ENCODE measurements at places on chromosomes 7 and 10. TPM values are rescaled to one million over a fixed set of nuclear protein-coding genes. Genes with fewer than 3 reads are reported as not detected.

Gene UNC5B
- 20.6 TPM for total RNA-seq

Gene NFE2L3
- 0.18 TPM for total RNA-seq

Gene OR9A2
- not detected for total RNA-seq

Gene PEX1
- total RNA-seq, result 22.3 TPM

Gene LIPN
- total RNA-seq, result not detected

Gene WAC
- 59.9 TPM for total RNA-seq

Gene EPO
- total RNA-seq, result not detected

Gene OR6B1
- not detected for total RNA-seq

Gene ZNF789
- 6.9 TPM for total RNA-seq

Gene OR2A5
- total RNA-seq, result not detected

Gene GPNMB
- total RNA-seq, result 479 TPM

Gene MAP3K8
- total RNA-seq, result 22.9 TPM

Measured in fibroblast of the aortic adventitia (primary cell).